ENCODE measurements at places on chromosomes 2 and 18.

- no peak for DNase-seq
Measured at GRCh38 chr2:99445065-99445464, 44.8 kb downstream of the REV1 start.

DNA sequence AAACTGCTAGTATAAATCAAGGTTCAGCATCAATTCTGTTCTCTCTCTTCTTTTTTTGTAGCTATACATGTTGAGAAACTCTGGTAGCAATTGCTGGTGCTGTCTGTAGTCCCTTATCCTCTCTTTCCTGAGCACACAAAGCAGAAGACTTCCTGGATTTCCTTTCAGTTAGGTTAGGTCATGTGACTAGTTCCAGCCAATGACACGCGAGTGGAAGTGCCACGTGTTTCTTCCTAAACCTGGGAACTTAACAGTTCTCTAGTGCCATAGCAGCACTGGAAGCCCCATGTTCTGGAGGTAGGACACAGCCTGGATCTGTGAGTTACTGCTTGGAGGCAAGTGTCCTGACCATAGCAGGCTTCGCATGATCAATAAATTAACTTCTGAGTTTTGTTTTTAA lies 125.9 kb downstream of the PLA2R1 start:
- no peak for DNase-seq

DNA sequence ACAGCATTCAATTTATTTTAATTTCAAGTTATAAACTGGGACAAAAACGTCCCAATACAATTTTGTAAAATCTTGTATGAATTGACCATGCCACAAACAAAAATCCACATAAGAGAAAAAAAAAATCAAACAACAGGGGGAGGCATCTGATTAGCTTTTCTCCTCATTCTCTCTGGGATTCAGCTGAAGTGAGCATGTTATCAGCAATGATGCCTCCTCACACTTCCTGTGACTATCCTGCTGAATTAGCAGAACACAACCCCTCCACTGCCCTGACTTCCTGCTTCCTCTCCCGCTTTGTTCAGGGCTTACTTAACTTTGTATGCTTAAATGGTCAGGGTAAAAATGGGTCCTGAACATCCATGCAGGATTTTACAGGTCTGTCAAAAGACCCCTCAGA lies 132.2 kb upstream of the ITGB6 start:
- no peak for DNase-seq

- no peak for DNase-seq
Measured at GRCh38 chr18:26479065-26479680, 69.2 kb downstream of the KCTD1 start.

DNA sequence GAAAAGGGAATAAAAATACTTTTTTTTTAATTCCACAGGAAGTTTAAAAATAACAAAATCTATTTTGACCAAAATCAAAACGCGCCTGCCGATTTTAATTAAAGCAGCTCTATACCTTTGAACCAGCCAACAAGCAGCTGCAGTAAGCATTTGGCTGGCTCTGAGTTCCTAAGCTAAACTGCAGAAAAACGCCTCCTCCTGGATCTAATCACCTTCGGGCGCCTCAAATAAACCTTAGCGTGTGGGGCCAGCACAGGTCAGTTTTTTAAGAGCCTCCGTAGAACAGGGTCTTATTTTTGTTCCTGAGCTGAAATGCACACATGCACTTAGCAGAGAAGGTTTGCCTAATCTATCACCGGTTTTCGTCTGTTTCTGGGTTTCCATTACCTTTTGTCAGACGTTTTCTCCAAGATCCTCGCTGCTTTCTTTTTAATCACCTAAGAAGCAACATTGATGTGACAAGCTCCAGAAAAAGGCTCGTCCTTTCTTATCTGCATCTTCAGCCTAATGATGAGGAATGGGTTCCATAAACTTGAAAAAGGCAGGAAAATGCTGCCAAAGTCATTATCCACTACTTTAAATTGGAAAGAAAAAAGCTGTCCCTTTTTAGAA lies 64.7 kb upstream of the HNRNPA3 start:
- no peak for DNase-seq

- DNase-seq, result no peak
Measured at GRCh38 chr2:128410035-128410757, 91.5 kb upstream of the HS6ST1 start.

DNA sequence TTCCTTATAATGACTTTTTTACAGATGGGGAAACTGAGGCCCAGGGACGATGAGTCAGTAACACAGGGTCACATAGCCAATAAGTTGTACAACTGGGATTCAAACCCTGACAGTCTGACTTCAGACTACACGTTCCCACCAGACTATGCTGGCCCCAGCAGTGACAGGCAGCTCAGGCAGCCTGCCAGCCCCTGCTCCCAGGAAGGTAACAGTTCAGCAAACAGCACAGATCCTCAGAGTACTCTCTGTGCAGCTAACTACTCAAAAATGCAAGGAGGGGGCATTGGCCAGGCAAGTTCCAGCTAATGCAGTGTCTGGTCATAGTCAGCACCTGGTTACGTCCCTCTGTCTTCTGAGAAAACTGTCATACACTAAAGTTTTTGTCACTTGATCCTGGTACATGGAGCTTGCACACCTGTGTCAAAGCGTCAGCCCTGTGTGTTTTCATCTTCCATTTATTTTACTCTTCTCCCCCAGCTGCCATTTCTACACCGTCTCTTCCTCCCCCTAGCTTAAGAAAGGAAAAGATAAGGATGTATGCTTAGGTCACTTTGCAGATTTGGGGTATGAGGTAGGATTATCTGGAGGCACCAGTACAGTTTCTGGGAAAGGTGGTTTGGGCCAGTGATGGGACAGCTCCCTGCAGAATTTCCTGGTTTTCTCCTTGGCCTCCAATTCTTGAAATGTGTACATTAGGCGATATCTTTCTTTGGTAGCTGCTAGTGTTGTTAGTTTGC lies 4.5 kb downstream of the SMARCAL1 start:
- DNase-seq, result no peak

GRCh38 chr18:70290482-70291294 lies 1.8 kb downstream of the SOCS6 start:
- no peak for DNase-seq

GRCh38 chr18:54850598-54850997 lies 22.3 kb downstream of the RAB27B start:
- no peak for DNase-seq

- no peak for DNase-seq
Measured at GRCh38 chr2:174399171-174399570, 3.6 kb downstream of the SCRN3 start.

DNA sequence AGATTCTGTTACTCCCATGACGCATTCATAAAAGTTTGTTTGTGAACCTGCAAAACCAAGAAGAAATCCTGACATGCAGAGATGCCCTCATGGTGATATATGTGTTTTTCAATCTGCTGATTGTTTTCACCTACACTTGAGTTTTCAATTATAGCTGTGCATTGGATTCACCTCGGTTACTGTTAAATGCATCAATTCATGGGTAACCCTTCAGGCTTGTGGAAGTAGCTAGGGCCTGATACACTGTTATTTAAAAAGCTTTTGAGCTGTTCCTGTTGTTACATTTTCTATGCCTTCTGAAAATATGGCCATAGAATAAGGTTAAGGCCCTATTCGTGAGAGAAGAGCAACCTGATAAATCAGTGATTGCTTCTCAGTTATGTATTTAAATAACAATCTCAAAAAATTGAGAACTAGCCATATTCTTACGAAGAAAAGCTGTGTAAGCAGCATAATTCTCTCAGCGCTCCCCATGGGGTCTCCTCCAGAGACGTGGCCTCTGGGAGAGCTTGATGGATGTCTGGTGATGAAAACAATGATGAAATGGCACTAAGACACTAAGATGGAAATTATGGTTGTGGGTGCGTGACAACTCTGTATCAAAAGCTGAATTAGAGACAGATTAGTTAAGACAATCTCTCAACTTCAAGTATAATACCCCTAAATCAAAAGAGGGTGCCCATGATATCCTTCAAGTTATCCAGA lies 60.5 kb downstream of the RIT2 start:
- DNase-seq, result no peak

GRCh38 chr2:218005028-218005427 lies 2.2 kb upstream of the TNS1 start:
- no peak for DNase-seq

- no peak for DNase-seq
Measured at GRCh38 chr2:24763843-24764242, 29.3 kb downstream of the PTRHD1 start.

DNA sequence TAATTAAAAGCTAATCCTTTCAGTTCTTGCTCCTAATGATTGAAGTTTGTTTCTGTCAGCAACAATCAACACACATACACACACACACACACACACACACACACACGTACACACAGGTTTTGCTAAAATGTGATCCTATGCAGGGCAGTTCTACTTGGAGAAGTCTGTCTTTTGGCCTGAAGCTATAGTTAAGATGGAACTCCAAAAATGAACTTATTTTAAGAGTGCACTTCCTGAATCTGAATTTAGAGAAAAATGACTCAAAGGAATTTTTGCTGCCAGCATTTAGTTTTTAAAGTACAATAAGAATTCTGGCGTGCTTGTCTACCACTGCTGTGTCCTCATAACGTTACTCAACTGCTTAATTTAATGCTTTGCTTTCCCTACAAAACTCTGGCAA lies 6.6 kb downstream of the GALNT5 start:
- no peak for DNase-seq

- no peak for DNase-seq
Measured at GRCh38 chr18:24002479-24002878, 12.1 kb upstream of the TTC39C start.

GRCh38 chr2:3265981-3266924 lies 111.4 kb downstream of the EIPR1 start:
- DNase-seq, result no peak

- DNase-seq, result no peak
Measured at GRCh38 chr2:110804915-110805314, 72.5 kb downstream of the ACOXL start.

GRCh38 chr2:174013315-174013751 lies 48.2 kb upstream of the SP3 start:
- no peak for DNase-seq

DNA sequence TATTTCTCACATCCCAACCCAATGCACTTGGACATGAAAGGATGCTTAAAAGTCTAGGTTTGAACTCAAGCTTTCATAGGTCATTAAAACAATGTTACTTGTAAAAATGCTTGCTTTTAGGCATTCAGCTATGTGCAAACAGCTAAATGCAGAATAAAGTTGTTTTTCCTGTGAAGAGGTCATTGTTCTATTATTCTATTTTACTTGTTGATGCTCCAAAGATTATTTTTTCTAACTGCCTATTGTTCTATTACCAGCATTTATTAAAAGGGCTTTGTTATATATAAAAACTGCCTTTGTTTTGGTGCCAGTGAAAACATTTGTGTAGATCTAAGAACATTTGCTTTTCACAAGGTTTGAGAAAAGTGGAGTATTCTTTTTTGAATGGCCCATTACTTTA lies 49.4 kb downstream of the TMEM178A start:
- no peak for DNase-seq

DNA sequence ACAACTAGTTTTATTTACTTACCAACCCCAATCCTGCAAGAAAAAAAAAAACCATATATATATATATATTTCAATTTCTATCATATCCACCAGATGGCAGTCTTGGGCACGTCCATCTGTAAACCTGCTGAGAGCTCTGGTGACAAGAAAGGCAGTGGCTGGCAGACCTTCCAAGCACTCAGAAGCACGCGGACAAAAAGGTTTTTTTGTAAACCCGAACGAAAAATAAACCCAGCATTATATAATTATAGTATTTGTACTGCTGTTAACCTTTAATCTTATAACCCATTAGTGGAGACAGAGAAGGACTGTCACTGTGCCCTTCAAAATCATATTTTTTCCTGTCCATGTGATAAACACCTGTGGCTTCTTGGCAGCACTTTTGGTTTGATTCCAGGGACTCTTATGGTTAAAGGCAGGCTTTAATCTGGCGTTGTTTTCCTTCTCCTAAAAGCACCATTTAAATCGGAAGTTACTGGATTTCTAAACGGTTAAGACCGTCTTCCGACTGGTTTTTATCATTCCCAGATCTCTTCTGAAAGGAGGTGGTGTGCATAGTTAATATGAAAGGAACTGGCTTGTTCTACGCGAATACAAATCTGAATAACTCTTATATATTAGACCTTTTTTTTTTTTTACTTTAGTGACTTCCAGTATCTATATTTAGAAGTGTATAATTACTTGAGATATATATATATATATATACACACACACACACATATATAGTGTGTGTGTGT lies 31.0 kb upstream of the SLC3A1 start:
- no peak for DNase-seq

DNA sequence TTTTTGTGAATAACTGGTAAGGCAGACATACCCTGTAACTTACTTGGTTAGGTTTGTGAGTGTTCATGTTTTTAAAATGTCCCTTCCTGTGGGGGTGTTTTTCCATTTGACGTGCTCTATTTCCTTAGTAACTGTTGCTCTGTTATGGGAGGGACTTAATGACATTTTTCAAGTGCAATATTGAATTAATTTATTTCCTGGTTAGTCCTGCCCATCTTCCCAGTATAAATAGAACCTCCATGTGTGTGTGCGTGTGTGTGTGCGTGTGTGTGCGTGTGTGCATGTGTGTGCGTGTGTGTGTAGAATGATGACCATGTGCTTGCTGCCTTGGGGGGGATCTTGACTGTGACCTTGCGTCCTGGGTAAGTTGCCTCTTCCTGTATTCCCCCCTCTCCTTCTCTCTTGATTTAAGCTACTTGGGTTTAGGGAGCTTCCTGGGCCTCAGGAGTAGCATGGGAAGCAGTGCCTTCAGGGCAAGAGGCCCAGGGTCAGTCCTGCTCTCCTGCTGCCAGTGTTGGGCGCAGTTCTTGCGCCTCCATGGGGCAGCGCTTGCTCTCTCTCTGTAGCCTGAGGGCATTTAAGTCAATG lies 163.9 kb downstream of the LDLRAD4 start:
- no peak for DNase-seq

DNA sequence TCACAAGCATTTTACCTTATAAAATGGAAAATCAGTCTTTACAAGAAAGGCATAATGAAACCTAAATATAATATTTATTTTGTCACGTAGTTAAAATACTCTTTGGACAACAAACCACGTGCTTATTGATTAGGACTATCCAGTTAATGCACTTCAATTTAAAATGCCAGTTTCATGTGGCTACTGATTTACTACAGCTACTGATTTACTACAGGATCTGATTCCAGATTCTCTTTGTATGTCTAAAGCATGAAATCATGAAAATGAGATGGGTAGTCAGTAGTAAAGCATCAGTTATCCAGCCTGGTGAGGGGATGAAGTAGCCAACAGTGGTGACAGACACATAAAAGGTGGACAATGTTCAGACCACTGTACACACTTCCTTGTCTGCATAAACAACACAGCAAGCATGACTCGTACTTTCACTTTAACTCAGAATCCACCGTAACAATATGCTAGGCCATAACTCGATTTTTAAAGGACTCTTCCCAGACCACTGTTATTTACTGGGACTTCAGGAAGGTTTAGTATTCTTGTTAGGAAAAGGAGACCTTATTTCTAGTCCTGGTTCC lies 24.9 kb downstream of the ACAA2 start:
- no peak for DNase-seq

DNA sequence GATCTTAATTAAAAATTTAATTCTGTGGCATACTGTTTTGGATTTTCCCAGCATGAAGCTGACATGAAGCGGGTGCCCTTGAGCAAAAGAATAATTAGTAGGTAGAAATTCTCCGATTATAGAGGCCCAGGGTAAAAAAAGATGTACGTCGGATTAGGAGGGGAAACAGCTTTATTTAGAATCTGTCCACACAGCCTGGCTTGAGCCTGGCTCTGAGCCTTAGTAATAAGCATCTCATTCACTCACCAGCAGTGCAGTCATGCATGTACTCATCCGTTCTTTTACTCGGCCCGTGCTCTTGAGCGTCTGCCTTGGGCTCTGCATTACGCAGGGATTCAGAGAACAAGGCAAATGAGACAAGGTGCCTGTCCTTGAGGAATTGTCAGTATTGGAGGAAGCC lies 219.3 kb downstream of the AGAP1 start:
- DNase-seq, result no peak

- DNase-seq, result no peak
Measured at GRCh38 chr18:68735483-68736343, 20.8 kb upstream of the TMX3 start.
